NT2/D1 (cell line): ENCODE measurements at places on chromosomes 12 and 14.
A peak's percentile ranks its signal among the peaks of the same experiment; 100 is the strongest.

- DNase-seq: no peak
These were observed 50.3 kb downstream of the AKAP6 start for GRCh38 chr14:32379447-32379846.

DNA sequence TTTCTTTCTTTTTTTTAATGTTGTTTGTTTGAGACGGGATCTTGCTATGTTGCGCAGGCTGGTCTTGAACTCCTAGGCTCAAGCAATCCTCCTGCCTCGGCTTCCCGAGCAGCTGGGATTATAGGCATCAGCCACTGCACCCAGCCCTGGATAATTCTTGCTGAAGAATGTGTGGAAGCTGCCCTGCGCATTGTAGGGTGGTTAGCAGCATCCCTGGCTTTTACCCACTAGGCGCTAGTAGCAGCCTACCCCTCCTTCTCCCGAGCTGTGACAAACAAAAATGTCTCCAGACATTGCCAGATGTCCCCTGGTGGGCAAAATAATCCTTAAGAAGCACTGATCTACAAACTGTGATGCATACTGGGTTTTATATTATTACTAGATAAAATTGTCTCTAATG, 6.6 kb downstream of the DCAF4 start:
- no peak for DNase-seq

GRCh38 chr12:128951448-128951847, 98.2 kb downstream of the GLT1D1 start:
- DNase-seq: no peak

DNA sequence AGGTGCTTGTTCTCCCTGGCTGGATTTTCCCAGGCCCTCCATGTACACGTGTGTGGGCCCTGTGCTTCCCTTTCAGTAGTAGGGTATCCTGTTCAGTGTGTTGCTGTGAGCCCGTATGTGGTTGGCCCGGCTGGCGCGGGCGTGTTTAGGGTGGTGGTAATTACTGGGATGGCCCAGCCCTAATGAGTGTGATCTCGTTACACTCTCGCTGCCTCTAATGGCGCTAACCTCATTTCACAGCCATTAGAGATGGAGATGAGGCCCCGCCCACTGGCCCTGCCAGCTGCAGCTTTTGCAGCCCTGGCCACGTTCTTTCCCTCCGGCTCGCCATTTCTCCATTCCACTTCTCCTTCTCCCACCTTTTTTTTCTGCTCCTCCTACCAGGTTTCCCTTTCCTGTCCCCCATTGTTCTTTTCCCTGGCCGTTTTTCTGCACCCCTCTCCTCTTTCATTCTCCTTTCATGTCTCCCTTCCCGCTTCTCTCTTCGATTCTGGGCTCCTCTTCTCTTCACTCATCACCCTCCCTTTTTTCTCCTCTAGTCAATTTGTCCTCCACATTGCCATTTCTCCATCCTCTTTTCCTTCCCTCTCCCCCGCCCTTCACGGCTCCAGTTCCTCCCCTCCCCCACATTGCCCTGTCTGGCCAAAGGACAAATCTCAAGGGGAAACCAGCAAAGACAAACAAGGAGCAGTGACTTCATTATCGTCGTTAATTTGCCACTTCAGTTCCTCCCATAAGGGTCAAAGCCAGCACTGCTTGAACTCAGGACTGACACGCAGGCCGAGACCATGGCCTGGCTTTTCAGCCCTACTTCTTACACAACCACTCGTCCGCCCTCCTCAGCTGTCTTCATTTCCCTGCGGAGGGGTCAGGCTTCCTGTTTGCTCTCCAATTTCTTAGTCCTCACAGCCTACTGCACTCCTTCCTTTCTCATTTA, 6.8 kb downstream of the ZFHX2 start:
- no peak for DNase-seq

DNA sequence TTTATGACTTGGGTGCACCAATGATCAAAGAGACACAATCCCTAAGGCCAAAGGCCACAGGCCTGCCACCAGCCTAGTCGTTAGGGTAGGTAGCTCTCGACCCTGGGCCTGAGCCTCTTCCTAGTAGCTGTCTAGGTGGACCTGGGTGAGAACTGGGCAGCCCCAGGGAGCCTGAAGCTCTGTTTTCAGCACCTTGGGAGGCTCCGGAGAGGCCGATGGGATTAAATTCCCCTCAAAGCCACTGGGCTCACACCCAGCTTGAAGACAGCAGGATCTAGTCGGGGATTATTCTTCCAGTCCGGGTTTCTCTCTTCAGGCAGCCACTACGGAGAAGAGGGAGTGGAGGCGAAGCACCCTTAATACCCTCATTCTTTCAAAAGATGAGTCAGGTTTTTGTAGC, 79.8 kb downstream of the TMEM260 start:
- DNase-seq: no peak

GRCh38 chr12:124771462-124772288, 92.0 kb downstream of the SCARB1 start:
- DNase-seq: peak; percentile 70

DNA sequence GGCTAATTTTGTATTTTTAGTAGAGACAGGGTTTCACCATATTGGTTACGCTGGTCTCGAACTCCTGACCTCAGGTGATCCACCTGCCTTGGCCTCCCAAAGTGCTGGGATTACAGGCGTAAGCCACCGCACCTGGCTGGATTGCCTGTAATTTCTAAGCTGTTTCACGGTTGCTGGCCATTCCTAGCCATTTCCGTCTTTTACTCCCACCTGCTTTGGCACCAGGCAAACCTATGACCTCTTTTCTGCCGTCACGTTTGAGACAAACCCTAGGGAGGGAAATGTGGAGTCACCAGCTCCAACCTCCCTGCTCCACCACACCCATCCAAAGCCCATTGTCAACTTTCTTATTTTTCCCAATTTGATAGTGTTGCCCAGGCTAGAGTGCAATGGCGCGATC, 1.2 kb downstream of the GPR132 start:
- no peak for DNase-seq

DNA sequence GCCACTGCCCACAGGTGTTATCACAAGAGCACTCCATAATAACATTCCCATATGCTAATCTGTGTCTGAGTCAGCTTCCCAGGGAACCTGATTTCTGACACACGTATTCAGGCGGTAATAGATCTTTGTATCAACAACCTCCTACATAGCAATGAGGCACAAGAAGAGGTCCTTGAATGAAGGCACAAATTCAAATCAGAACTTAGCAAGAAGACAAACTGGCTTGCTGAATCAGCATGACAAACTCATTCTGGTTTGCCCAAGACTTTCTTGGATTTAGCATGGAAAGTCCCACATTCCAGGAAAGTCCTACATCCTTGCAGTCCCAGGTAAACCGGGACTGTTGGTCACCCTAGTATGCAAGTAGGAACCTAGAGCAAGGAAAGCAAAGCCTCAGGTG, 33.9 kb upstream of the RNU6-7 start:
- no peak for DNase-seq

GRCh38 chr12:68786929-68787328, 21.0 kb upstream of the MDM2 start:
- DNase-seq: no peak

- no peak for DNase-seq
These were observed 24.5 kb downstream of the ZNF891 start for GRCh38 chr12:133105620-133106019.

- DNase-seq: no peak
These were observed 304.4 kb downstream of the DUSP6 start for GRCh38 chr12:89047856-89048418.
